ENCODE measurements at places on chromosomes 1 and 21.

GRCh38 chr1:67563684-67564083 is 121.3 kb upstream of the GADD45A start:
- DNase-seq = no peak

GRCh38 chr1:81186261-81186660 is 614.5 kb upstream of the ADGRL2 start:
- DNase-seq = peak; percentile 10

GRCh38 chr1:55717111-55717510 is 501.9 kb upstream of the USP24 start:
- no peak for DNase-seq

DNA sequence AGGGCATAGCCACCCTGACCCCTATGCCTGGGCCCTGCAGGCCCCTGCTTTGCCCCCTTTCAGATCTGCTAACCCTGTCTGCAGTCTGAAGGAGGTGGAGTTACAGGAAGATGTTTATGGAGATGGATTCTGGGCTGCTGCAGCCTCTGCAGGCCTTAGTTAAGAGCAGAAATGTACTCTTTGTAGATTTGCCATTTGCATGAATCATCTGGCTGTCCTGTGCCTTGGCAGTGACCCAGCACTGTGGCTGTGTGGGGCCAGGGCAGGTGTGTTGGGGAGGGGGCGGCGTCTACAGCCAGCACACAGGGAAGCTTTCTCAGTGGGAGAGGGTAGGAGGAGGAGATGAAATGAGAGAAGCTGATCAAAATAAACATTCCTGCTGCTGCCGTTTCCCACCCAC is 867.3 kb downstream of the PLA2G4A start:
- DNase-seq = no peak

- DNase-seq = no peak
These were observed 183.9 kb downstream of the TOMM20 start for GRCh38 chr1:234944439-234945344.

- peak; percentile 73 for DNase-seq
These were observed 7.7 kb downstream of the ANKRD35 start for GRCh38 chr1:145877923-145878486.

- no peak for DNase-seq
These were observed 56.1 kb upstream of the LRRC7 start for GRCh38 chr1:69511426-69512192.

DNA sequence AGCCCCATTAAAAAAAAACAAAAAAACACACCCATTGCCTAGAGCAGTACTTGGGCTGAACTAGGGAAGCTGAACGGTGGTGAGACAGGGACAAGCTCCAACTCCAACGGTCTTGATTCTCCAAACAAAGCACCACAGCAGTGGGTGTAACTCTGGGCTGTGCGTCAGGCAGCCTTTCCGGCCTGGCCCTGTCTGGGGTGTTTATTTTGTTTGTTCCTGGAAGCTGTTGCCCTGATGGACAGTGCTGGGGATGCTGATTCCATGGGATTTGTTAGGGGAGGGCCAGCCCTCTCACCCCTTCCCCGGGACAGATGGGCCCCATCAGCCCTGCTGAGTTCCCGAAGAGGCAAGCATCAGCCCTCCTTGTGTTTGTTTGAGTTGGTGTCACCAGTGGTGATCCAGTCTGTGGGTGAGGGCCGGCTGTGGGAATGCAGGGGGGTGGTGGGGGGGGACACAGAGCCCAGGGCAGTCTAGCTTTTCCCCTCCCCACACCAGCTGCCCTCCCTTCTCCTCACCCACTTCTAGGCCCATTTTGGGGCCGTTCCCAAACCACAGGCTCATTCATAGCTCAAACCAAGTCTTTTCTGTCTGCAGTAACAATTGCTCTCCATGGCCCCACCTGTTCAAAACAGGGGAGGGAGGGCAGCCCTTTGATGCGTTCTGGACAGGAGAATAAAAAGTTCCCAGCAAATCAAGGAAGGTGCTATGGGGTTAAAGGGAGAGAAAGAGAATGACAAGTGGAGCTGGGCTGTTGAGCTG is 4.5 kb downstream of the WNT2B start:
- no peak for DNase-seq

- no peak for DNase-seq
These were observed 5.0 kb downstream of the VANGL2 start for GRCh38 chr1:160405331-160405877.

DNA sequence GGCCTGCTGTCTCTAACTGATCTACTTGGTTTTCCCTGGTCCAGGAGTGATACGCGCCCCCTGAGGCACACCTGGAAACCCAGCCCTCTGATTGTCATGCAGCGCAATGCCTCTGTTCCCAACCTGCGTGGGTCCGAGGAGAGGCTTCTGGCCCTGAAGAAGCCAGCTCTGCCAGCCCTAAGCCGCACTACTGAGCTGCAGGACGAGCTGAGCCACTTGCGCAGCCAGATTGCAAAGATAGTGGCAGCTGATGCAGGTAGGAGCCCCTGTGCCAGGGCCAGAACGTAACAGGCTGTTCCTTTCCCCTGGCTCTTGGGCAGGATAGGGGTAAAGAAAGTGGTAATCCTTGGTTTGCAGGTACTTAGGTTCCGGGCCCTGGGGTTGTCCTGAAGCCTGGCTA is 6.8 kb downstream of the MTFR1L start:
- no peak for DNase-seq
